A172 (cell line): ENCODE measurements at places on chromosomes 1 and 21.

- DNase-seq: no peak
Measured at GRCh38 chr21:26810676-26811415, 34.4 kb downstream of the ADAMTS1 start.

GRCh38 chr1:12287869-12288268 is 58.0 kb downstream of the VPS13D start:
- DNase-seq: no peak

DNA sequence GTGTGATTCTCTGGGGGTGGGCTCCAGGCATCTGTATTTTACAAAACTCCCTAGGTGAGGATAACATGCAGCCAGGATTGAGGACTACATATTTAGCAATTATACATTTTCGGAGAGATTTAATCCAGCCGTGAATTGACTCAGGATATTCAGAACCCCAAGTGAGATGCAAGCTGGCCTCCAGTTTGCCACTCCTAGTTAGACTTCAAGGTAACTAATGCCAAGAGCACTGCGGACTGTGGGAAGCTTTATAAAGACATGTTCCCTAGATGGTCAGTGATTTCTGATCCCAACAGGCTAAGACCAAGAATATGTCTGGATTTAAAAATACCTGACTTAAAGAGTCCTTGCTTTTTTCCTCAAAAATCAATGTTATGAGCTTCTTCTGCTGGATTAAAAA is 308.5 kb downstream of the NTNG1 start:
- no peak for DNase-seq

DNA sequence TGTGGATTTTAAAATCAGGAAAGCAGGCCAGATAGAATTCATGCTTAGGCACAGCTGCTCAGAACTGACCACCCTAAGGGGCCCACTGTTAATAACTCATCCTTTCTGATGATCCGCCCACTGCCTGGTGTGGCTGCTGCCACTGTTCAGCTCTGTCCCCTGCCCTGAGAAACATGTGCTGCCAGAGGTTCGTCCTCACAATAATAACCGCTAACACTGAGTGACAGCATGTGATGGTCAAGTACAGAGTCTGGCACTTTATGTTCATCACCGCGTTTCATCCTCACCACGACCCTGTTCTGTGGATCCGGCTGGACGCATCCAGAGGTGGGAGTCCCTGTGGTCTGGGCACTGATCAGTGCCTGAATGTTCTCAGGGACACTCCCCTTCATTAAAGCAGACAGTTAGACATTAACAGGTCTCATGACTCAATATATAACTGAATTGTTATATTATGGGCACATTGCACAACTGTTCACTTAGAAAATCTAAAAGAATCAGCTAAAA is 108.6 kb downstream of the SIM2 start:
- DNase-seq: no peak

- no peak for DNase-seq
Measured at GRCh38 chr1:77350012-77350770, 68.4 kb downstream of the AK5 start.

GRCh38 chr1:229815961-229816360 is 189.9 kb downstream of the URB2 start:
- no peak for DNase-seq

DNA sequence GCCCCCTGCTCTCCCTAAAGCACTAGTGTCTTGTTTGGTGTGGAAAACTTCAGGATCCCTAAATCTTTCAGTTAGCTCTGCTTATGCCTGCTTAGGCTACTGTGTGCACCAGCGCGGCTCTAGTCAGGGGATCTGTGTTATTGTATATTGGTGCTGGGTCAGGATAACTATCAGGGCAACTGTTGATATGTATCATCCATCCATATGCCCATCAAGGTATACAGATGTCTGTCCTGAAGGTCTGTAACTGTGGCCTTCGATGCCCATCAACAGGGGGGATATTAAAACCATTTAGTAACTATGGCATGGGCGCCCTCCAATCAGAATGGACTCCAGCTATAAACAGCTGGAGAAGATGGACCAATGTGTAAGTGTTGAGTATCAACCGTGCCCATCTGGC is 12.4 kb downstream of the NT5C1A start:
- no peak for DNase-seq

- DNase-seq: no peak
Measured at GRCh38 chr1:43687301-43688108, 19.8 kb upstream of the ST3GAL3 start.

DNA sequence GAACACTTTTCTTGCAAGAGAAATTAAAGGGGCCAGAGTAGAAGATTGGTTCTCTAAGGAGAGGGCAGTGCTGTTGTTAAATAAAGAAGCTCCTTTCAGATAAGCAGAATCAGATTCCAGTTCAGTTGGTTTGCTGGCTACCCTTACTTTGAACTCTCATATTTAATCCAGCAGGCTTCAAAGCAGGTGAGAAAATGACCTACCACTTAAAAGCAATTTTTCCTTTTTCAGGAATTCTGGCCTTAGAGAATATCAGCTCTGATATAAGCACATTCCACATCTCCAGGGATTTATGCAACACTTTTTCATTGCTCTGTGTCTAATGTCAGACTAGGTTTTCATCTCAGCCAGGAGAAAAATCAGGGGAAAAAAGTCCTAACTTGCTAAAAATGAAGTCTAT is 28.7 kb downstream of the WNT2B start:
- DNase-seq: no peak

DNA sequence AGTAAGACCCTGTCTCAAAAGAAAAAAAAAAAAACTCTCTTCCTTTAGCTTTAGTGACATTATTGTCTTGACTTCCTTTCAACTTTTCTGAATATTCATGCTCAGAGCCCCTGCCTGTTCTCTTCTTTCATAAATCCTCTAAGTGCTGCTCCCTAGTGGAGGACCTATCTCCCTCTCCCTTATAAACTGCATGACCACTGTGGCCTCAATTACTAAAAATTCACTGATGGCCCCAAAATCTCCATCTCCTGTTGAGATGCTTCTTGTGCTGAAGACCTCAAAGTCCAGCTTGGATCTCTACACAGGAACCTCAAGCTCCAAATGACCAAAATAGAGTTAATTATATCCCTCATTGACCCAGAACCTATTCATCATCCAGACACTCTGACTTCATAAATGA is 7.8 kb downstream of the ITLN1 start:
- DNase-seq: no peak

DNA sequence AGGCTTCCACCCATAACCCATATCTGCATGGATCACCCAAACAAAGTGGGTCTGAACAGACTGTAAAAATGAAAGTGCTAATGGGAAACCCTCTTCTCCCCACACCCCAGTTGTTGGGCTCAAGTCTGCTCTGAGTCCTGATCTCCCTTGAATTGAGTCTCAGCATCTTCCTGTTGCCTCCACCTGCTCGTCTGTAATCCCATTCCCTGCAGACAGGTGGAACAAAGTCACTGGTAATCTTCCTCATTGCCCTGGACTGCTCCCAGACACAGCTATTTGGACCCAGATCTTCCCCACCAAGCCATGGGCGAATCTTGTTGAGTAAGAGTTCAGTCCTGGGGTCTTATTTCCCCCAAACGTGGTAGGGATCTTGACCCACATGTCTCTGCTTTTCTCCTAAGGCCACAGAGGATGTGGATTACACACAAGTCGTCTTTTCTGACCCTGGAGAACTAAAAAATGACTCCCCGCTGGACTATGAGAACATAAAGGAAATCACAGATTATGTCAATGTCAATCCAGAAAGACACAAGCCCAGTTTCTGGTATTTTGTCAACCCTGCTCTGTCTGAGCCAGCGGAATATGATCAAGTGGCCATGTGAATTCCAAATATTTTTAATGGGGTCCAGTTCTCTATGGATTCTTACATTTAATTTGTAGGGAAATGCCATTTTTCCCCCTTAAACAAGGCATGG is 15.7 kb downstream of the AVPR1B start:
- DNase-seq: no peak

GRCh38 chr1:16434501-16434900 is 2.7 kb downstream of the SPATA21 start:
- DNase-seq: no peak

- DNase-seq: no peak
Measured at GRCh38 chr1:77484926-77485325, 197.5 kb downstream of the ZZZ3 start.

GRCh38 chr1:23020706-23021405 is 1.6 kb downstream of the KDM1A start:
- no peak for DNase-seq

- DNase-seq: no peak
Measured at GRCh38 chr1:189787201-189787600, 690.5 kb downstream of the BRINP3 start.

GRCh38 chr1:231420959-231421545 is 1.0 kb downstream of the EGLN1 start:
- peak; percentile 46 for DNase-seq

DNA sequence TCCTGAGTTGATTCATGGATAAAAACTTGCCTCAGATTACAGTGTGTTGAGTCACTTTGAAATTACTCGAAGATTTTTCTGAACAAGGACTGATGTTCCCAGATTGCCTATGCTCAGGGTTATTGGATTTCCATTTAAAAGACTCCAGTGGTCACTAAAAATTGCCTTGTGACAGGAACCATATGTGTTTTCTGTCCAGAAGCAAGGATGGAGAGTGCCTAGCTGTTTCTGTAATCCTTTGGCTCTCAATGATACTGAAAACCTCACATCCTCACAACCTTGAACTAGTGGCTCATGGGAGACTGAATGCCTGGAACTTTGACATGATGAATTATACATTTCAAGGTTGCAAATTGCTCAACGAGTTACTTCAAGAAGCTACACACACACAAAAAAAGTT is 1271.8 kb downstream of the BRINP3 start:
- DNase-seq: no peak

DNA sequence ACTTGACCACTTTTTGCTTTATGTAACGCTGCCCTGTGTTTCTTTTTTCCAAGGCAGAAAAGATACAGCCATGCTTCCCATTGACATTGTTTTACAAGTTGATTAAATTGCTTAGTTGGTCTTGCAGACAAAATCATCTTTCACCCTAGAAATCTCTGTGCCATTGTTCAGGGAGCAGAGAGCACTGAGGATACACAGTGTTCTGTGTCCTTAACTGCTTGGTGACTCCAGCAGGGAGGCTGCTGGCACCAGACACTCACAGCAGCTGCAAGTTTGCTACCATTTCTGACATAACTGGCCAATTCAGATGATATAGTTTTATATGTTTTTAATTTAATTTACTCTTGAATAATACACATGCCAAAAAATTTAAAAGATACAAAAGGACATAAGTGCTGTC is 118.7 kb downstream of the RGS2 start:
- DNase-seq: no peak

- no peak for DNase-seq
Measured at GRCh38 chr21:32545948-32546441, 39.3 kb downstream of the TCP10L start.

- DNase-seq: no peak
Measured at GRCh38 chr1:177069490-177069889, 95.0 kb downstream of the ASTN1 start.

GRCh38 chr1:232984577-232985425 is 34.4 kb downstream of the NTPCR start:
- no peak for DNase-seq

DNA sequence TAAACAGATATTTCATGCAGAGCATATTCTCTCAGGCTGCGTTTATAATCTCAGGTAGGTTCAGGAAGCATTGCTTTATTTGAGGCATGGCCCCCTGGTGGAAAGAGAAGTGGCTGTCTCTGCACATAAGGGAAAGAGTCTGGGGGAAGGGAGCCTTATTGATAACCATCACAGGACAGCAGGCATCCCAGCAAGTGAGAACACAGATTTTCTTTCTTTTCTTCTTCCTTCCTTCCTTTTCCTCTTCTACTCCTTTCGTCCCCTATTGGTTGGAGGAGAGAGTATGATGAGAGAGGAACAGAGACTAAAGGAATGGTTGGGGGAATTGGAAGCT is 21.9 kb downstream of the TSNAX start:
- DNase-seq: peak; percentile 23

DNA sequence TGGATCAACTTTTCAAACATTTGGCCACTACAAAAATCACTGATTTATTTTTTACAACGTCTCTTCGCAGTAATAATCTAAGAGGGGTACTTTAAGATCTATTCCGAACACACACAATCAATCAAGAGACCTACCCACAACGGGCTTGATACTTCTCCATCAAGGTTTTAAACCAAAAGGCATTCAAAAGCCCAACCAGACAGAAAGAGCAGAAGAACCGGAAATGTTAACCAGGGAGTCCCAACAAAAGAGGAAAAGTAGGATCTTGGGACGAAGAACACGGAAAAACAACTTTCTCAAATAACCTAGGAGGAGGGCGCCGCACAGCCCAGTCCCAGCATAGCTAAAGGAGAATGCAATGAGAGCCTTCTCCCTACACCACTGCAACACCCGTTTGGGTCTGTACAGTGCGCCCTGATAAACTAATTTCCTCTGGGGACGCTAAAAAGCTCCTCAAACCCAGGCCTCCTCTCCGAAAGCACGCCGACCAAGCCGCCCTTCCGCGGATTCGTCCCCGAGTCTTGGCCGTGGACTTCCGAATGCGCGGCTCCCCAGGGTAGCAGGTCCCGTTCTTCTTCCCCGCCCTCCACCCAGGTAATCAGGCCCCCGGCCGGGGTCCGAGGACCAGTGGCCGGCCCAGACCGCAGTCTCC is 623 bp downstream of the RPL22 start:
- DNase-seq: no peak

- DNase-seq: peak; percentile 82
Measured at GRCh38 chr1:14476170-14476955, 122.1 kb upstream of the KAZN start.

- no peak for DNase-seq
Measured at GRCh38 chr1:57839067-57839466, 415.2 kb upstream of the DAB1 start.

- no peak for DNase-seq
Measured at GRCh38 chr1:17558954-17559614, 19.6 kb downstream of the ARHGEF10L start.

DNA sequence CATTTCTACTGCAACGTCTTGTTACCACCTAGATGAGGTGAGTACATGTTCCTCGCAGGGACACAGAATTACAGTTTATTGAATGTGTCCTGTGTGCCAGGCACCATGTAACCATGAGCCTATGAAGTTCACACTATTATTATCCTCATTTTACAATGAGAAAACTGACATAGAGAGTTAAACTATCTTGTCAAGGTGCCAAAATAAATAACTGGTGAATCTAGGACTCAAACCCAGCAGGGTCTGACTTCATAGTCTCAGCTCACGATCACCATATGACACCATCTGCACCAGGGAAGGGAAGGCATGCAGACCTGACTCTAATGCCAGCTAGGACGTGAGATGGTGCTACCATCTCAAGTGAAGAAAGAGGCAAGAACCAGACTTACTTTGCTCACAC is 2.4 kb downstream of the SELE start:
- no peak for DNase-seq

GRCh38 chr1:236207569-236207968 is 65.2 kb downstream of the GPR137B start:
- no peak for DNase-seq
